Osteocyte (in vitro differentiated cells): ENCODE measurements at places on chromosomes 2 and 18. TPM values are rescaled to one million over a fixed set of nuclear protein-coding genes. Genes with fewer than 3 reads are reported as not detected.

- no peak for DNase-seq
These were observed 14.7 kb downstream of the KLF7 start for GRCh38 chr2:207151048-207151447.

GRCh38 chr2:177129610-177130009, 83.0 kb upstream of the HNRNPA3 start:
- DNase-seq = no peak

DNA sequence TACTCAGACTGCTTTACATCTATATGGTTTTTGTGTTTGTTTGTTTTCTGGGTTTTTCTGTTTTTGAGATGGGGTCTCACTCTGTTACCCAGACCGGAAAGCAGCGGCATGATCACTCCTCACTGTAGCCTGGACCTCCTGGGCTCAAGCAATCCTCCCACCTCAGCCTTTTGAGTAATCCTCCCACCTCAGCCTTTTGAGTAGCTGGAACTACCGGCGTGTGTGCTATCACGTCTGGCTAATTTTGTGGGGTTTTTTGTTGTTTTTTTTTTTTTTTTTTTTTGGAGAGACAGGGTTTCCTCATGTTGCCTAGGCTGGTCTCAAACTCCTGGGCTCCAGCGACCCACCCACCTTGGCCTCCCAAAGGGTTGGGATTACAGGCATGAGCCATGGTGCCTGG, 9.1 kb downstream of the MAP3K2 start:
- no peak for DNase-seq

DNA sequence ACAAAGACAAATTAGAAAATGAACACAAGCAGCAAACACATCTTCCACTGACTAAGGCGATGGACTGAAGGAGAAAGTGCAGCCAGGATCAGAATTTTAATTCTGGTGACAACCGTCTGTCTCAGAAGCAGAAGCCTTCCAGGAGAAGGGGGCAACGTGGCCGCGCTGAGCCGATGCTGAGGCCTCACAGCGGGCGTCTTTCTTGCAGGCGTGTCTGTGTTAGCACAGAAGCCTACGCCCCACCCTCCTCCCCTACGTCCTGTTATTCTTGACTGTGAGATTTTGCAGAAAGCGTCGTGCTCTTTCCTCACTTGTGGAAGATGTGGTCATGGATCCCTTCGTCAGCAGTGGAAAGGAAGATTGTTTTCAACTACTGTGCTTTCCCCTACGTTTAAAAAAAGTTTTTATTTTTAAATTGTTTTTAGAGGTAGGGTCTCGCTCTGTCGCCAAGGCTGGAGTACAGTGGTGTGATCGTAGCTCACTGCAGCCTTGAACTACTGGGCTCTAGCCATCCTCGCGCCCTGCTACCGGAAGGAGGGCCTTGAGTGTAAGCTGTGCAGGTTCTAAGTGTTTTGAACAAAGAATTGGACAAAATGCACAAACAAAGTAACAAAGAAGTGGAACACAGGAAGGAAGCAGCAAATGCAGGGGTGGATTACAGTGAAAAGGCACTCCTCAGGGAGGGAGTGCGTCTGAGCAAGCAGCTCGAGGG, 422.0 kb downstream of the GALR1 start:
- no peak for DNase-seq

DNA sequence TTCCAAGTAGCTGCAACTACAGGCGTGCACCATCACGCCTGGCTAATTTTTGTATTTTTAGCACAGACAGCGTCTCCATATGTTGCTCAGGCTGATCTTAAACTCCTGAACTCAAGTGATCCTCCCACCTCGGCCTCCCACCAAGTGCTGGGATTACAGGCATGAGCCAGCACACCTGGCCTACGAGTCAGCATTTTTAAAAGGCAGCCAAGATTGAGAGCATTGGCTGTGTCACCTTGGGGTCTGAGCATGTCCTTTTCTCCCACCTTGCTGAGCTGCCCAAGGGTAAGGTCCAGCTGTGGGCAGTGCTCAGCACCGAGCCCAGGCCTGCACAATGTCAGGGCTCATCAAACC, 142.8 kb upstream of the LMAN1 start:
- no peak for DNase-seq

GRCh38 chr2:219281588-219281987, 2.4 kb downstream of the DNAJB2 start:
- no peak for DNase-seq

DNA sequence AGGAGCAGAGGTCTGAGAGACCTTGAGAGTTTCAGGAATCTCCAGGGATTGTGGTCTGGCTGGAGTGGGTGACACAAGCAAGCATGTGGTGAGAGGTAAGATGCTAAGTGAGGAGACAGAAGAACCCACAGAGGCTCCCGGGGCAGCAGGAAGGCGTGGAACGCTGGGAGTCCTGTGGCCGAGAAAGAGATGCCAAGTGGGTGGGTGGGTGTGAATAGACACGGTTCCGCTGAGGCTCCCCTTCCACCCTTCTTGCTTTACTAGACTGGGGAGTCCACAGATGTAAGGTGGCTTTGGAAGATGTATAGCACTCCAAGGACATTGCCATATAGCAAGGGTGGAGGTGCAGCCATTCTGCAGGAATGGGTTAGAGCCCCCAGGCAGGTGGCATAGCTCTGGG, 4.2 kb downstream of the TEX51 start:
- DNase-seq = no peak

The ABCB11 gene
- not detected in 2 replicates for total RNA-seq

The PPP1CB gene
- 198 and 200 TPM in 2 replicates for total RNA-seq
